Aorta (tissue), 5 donors: ENCODE measurements at places on chromosomes 2 and 18. TPM values are rescaled to one million over a fixed set of nuclear protein-coding genes. Genes with fewer than 3 reads are reported as not detected.
A peak's percentile ranks its signal among the peaks of the same experiment; 100 is the strongest.

Gene LAMA1
- 3.1 TPM for total RNA-seq

Gene BOLL
- total RNA-seq = not detected

Gene MYCN
- 0.45 TPM for total RNA-seq

Gene TSPYL6
- not detected for total RNA-seq

Gene UGT1A6
- total RNA-seq = not detected

DNA sequence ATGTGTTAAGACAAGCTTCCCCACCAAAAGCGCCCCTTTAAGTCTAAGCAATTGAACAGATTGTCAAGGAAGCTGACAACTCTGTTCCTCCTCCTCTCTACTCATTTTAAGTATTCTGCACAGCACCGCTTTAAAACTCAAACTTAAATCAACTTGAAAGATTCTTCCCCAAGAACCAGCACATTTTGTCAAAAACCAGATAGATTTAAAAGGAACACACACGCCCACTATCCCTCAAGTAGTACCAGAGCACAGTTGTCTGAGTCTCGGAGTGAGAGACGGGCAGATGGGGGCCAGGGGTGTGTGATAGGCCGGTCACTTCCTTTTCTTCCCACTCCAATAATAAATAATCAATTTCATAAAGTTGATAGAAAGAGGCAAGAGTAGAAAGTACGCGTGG is 67.7 kb upstream of the POU3F3 start:
- no peak for DNase-seq
- no peak overlapping the region for H3K4me3 ChIP-seq
- H3K27ac ChIP-seq = no peak overlapping the region
- no peaks in the 10 kb centered on the region for H3K4me1 ChIP-seq

- no peaks in the 10 kb centered on the region for H3K4me1 ChIP-seq
- no peaks in the 10 kb centered on the region for H3K36me3 ChIP-seq
Observed at GRCh38 chr18:75360215-75360614, 67.3 kb downstream of the SMIM21 start.

- H3K27ac ChIP-seq = no peak overlapping the region
- H3K4me3 ChIP-seq = no peak overlapping the region
- DNase-seq = no peak
- no peaks in the 10 kb centered on the region for H3K36me3 ChIP-seq
Observed at GRCh38 chr18:8525692-8526091, 83.5 kb upstream of the RAB12 start.

DNA sequence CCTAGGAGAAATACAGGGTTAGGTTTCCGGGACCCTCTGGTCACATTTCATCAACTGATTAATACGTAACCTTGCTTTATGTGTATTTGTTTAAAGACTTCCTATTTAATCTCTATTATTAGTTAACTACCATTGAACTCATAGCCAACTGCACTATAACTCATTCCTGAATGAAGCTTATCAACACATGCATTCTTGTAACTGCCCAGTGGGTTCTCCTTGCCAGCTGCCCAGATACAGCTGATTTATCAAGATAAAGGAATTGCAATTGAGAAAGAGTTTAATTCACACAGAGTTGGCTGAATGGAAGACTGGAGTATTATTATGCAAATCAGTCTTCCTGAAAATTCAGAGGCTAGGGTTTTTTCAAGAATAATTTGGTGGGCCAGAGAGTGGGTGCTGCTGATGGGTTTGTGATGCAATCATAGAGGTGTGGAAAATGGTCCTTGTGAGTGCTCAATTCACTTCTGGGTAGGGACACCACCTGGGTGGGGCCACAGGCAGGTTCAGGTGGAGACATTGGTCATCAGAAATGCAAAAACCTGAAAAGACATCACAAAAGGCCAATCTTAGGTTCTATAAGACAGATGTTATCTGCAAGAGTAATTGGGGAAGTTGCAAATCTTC is 21.1 kb upstream of the NOSTRIN start:
- H3K27me3 ChIP-seq = no peaks in the 10 kb centered on the region
- no peak overlapping the region for H3K27ac ChIP-seq
- no peak for DNase-seq

- DNase-seq = no peak
- H3K27ac ChIP-seq = no peak overlapping the region
- no peaks in the 10 kb centered on the region for H3K36me3 ChIP-seq
- H3K27me3 ChIP-seq = no peaks in the 10 kb centered on the region
- H3K4me3 ChIP-seq = no peak overlapping the region
Observed at GRCh38 chr2:39855856-39856255, 76.8 kb upstream of the THUMPD2 start.

DNA sequence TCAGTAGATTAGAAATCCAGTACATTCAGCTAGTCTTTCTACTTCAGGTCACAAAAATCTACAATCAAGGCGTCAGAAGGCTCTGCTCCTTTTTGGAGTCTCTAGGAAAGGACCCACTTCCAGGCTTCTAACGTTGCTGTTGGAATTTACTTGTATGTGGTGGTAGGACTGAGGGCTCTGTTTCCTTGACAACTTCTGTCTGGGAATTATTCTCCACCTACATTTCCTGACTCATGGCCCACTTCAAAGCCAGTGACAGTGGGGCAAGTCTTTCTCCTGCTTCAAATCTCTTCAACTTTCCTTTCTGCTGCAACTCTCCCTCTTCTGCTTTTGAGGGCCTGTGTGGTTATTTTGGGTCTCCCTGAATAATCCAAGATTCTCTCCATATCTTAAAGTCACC is 10.4 kb upstream of the TMX3 start:
- H3K27ac ChIP-seq = no peak overlapping the region
- no peak overlapping the region for H3K4me3 ChIP-seq
- DNase-seq = no peak
- no peaks in the 10 kb centered on the region for H3K4me1 ChIP-seq
- no peaks in the 10 kb centered on the region for H3K27me3 ChIP-seq
- H3K36me3 ChIP-seq = no peaks in the 10 kb centered on the region

DNA sequence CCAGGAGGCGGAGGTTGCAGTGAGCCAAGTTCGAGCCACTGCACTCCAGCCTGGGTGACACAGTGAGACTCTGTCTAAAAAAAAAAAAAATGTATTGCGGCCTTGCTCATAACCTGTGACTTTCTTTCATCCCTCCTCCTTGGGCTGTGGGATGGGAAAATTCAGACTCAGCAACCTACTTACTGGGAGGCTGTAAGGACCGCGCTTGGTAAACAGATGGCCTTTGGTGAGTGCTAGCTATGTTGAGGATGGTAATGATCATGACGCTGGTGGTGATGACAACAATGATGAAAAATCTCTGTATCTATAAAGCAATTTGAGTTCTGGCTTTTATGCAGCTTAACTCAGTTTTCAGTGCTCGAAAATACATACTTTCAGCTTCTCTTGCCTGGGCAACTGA is 64.7 kb upstream of the CCDC195 start:
- H3K4me3 ChIP-seq = no peak overlapping the region
- H3K36me3 ChIP-seq = peaks cover 4% of the 10 kb centered on the region
- no peaks in the 10 kb centered on the region for H3K4me1 ChIP-seq
- H3K27me3 ChIP-seq = no peaks in the 10 kb centered on the region

GRCh38 chr18:65990174-65990690 is 239.4 kb downstream of the CDH7 start:
- H3K36me3 ChIP-seq = no peaks in the 10 kb centered on the region
- no peak for DNase-seq
- no peak overlapping the region for H3K27ac ChIP-seq
- H3K4me1 ChIP-seq = no peaks in the 10 kb centered on the region
- no peaks in the 10 kb centered on the region for H3K27me3 ChIP-seq

DNA sequence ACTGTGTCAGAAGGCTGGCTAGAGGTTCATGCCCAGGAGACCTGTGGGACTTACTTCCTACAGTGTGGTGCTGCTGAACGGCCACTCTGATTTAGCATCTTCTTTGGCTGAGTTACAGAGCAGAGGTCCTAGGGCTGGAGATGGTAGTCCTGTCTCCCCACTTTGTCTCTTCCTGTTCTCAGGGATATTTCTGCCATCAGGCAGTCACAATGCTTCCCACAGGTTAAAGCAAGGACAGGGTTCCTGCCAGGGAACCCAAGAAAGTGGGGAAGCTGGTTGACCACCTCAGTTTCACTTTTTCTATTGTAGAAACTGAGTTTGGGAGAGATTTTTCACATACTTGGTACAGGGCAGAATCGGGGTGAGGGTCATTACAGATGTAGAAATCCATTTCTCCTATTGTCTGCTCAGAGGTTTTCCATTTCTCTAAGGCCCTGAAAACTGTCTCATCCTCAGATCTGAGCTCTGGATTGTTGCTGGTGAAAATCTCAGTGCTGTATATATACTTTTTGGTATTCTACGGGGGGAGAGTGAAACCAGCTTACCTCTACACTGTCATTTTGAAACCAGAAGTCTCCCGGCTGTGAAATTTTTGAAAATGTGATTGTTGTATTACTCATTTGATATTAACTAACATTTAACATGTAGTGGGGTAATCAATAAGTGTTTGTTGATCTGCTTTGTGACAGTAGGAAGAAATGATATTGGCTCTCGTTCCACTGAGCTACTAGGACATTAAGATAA is 37.0 kb upstream of the MEP1B start:
- no peaks in the 10 kb centered on the region for H3K4me1 ChIP-seq
- DNase-seq = no peak
- H3K4me3 ChIP-seq = no peak overlapping the region
- no peak overlapping the region for H3K27ac ChIP-seq
- H3K36me3 ChIP-seq = no peaks in the 10 kb centered on the region

DNA sequence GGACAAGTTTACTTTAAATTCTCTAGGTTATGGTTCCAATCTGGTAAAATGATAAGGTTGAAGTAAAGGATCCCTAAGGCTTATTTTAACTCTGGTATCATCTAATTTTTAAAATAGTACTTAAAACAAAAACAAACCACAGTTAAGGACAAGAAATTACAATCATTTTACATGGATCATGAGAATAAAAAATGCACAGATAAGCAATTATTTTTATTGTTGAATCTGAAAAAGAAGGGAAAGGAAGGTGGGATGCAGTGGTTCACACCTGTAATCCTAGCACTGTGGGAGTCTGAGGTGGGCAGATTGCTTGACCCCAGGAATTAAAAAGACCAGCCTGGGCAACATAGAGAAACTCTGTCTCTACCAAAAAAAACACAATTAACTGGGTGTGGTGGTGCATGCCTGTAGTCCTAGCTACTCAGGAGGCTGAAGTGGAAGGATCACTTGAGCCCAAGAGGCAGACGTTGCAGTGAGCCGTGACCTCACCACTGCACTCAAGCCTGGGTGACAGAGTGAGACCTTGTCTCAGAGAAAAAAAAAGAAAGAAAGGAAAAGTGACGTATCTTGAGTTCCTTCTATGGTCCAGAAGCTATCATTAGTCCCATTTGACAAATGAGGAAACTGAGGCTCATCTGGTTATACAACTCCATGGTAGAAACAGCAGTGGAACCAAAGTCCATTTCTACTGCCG is 2.5 kb downstream of the TNFAIP6 start:
- H3K4me1 ChIP-seq = no peaks in the 10 kb centered on the region
- H3K4me3 ChIP-seq = no peak overlapping the region
- H3K27me3 ChIP-seq = no peaks in the 10 kb centered on the region
- no peak overlapping the region for H3K27ac ChIP-seq
- no peak for DNase-seq

DNA sequence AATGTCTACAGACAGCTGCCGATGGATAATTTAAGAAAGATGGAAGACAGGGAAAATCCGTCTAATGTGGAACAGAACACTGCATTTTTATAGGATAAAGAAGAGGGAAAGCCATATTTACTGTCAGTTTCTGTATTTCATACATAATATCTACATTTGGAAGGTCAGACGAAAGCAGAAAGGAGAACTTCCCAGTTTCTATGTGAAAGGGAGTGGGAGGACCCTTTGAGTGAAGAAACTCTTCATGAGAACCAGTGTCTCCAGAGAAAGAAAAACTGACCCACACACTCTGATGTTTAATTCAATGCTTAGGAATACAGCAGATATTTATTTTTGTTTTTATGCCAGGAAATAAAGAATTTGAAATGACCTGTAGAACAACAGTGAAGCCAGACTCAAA is 127.2 kb downstream of the CALCRL start:
- H3K4me3 ChIP-seq = no peak overlapping the region
- no peak overlapping the region for H3K27ac ChIP-seq
- H3K4me1 ChIP-seq = no peaks in the 10 kb centered on the region
- DNase-seq = no peak
- H3K36me3 ChIP-seq = no peaks in the 10 kb centered on the region

GRCh38 chr2:71605781-71606241 is 152.4 kb downstream of the DYSF start:
- H3K27ac ChIP-seq = no peak overlapping the region
- H3K36me3 ChIP-seq = no peaks in the 10 kb centered on the region
- no peak overlapping the region for H3K4me3 ChIP-seq
- no peaks in the 10 kb centered on the region for H3K27me3 ChIP-seq

DNA sequence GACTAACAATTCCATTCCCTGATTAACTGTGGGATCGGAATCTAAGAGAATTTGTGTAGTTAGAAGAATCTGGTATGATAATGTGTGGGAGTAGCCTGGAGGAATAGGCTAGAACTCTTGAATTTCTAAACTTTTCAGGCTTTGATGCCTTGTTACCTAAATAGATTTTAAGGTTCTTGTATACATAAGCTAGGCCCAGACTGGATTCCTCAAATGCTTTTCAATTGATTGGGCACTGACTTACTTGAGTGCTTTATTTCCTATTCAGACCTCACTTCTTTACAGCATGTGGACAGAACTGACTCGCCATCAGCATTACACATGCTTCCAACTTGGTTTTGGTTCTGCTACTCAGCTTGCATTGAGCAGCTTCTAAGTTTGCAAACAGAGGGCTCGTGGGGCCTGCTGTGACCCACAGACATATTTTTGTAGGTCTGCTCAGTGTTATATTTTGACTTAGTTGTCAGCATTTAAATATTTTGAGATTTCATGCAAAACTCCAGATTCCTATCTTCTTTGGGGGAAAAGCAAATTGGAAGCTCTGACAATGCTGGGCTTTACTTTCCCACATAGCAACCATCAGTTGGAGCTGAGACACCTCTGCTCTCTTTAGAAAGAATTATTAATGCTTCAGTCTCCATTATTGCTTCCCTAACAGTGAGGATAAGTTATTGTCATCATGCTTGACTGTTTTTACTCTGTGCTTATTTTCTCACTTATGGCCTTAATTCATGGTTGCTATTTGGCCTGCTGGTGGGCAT is 5.7 kb downstream of the PARD3B start:
- H3K27ac ChIP-seq = peak overlapping the region; percentile 27
- H3K27me3 ChIP-seq = no peaks in the 10 kb centered on the region
- H3K36me3 ChIP-seq = no peaks in the 10 kb centered on the region
- H3K4me1 ChIP-seq = no peaks in the 10 kb centered on the region

GRCh38 chr2:170002096-170002495 is 174.8 kb downstream of the UBR3 start:
- peaks cover 2% of the 10 kb centered on the region for H3K36me3 ChIP-seq

GRCh38 chr18:68428661-68429060 is 286.2 kb downstream of the TMX3 start:
- H3K4me3 ChIP-seq = no peak overlapping the region
- H3K27ac ChIP-seq = no peak overlapping the region
- no peaks in the 10 kb centered on the region for H3K27me3 ChIP-seq
- DNase-seq = no peak
- H3K36me3 ChIP-seq = no peaks in the 10 kb centered on the region

DNA sequence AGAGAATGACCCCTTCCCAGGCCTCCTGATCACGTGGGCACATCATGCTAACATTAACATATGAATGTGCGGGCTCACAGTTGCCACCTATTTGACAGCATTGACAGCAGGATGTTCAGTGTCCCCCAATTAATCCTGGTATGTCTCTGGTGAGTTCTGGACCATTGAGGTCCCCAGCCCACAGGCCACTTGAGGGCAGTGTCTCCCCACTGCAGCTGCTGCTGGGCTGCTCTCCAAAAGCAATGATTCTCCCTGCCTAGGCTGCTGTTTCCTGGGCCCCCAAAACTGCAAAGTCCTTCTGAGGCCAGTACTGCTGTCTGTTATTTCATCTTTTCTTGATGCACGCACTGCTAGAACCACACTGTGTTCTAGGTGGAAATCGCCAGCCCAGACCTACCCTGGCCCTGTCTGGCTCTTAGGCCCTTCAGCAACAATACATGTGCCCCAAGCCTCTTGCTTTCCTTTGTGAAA is 52.7 kb upstream of the MAPK4 start:
- no peaks in the 10 kb centered on the region for H3K27me3 ChIP-seq
- peak; percentile 46 for DNase-seq
- no peak overlapping the region for H3K27ac ChIP-seq
- no peaks in the 10 kb centered on the region for H3K4me1 ChIP-seq
- H3K36me3 ChIP-seq = no peaks in the 10 kb centered on the region
